ENCODE measurements at places on chromosomes 5 and 9.

GRCh38 chr5:74285675-74286280, 354.8 kb downstream of the ENC1 start:
- no peaks in the 10 kb centered on the region for H3K4me1 ChIP-seq
- no peak for DNase-seq
- no peaks in the 10 kb centered on the region for H3K27me3 ChIP-seq
- no peak overlapping the region for H3K27ac ChIP-seq
- H3K36me3 ChIP-seq, result no peaks in the 10 kb centered on the region
- H3K4me3 ChIP-seq, result no peak overlapping the region

GRCh38 chr5:153718713-153719112, 228.2 kb downstream of the GRIA1 start:
- no peaks in the 10 kb centered on the region for H3K27me3 ChIP-seq
- no peak overlapping the region for H3K4me3 ChIP-seq
- no peak for DNase-seq
- no peaks in the 10 kb centered on the region for H3K36me3 ChIP-seq
- H3K4me1 ChIP-seq, result peaks cover 7% of the 10 kb centered on the region

- no peaks in the 10 kb centered on the region for H3K27me3 ChIP-seq
- no peaks in the 10 kb centered on the region for H3K4me1 ChIP-seq
- H3K36me3 ChIP-seq, result no peaks in the 10 kb centered on the region
- DNase-seq, result no peak
- no peak overlapping the region for H3K27ac ChIP-seq
These were observed 78.1 kb upstream of the NREP start for GRCh38 chr5:111834926-111835599.

- no peak for DNase-seq
- no peaks in the 10 kb centered on the region for H3K27me3 ChIP-seq
- no peak overlapping the region for H3K4me3 ChIP-seq
- H3K4me1 ChIP-seq, result no peaks in the 10 kb centered on the region
These were observed 72.3 kb downstream of the STK32A start for GRCh38 chr5:147307170-147307569.

DNA sequence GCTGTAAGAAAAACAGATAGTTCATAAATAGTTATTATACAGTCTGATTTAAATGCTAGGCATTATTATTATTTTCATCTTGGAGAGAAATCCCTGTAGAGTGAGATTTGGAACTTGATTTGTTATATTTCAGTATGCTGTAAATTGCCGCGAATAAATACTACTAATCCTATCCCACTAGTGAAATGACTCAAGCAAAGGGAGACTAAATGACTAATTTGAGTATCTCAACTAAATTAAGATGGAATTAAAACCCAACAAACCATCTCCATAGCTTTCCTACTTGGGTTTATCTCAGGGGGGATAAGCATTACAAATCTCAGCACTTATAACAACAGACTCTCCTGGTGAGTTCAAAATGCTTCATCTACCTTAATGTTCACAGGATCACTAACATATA, 206.0 kb downstream of the MCTP1 start:
- H3K27me3 ChIP-seq, result no peaks in the 10 kb centered on the region
- no peak overlapping the region for H3K27ac ChIP-seq
- DNase-seq, result no peak
- H3K4me1 ChIP-seq, result no peaks in the 10 kb centered on the region
- H3K36me3 ChIP-seq, result no peaks in the 10 kb centered on the region
- H3K4me3 ChIP-seq, result peak overlapping the region; percentile 54

DNA sequence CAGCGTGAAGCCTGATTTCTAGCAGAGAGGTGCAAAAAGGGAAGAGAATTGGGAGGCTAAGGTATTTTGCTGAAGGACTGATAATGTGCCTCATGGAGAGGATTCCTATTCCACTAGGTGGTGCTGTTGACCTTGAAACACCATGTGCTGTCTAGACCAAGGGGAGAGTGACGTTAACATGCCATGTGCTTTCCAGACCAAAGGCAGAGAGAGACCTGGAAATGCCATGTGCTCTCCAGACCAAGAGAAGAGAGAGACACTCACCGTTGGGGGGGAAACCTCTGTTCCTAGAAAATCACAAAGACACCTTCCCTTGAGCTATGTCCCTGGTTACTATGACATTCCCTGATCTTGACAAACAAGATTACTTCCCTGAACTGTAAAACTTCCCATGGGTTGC, 286.0 kb upstream of the TUSC1 start:
- no peaks in the 10 kb centered on the region for H3K27me3 ChIP-seq
- no peak overlapping the region for H3K27ac ChIP-seq
- no peak overlapping the region for H3K4me3 ChIP-seq
- DNase-seq, result no peak

DNA sequence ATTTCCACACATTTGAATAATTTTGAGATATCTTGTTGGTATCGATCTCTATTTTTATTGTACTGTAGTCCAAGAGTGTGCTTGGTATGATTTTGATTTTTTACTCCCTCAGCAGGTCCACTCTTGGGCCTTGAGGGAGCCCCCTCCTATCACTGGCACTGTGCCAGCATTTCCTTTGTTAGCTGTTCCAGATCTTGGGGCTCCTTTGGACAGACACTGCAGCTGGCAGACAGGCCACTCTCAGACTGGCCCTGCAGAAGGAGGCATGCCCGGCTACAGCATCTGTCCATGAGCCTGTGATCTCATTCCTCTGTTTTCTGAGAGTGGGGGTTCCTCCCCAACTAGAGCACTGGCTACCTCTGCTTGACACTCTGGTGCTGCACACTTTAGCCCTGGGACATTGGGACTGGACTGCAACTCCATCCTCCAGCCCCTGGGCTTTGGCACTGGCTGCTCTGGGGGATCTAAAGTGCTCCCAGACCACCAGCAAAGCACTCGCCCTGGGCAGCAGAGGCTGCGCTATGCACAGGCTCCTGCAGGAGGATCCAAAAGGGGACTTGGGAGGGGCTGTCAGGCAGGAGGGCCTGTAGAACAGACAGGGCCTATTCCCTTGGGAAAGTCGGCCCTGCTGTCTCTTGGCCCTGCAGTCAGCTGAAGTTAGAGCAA, 271.3 kb upstream of the DMAC1 start:
- H3K27me3 ChIP-seq, result no peaks in the 10 kb centered on the region
- no peak for DNase-seq
- H3K4me1 ChIP-seq, result no peaks in the 10 kb centered on the region
- no peak overlapping the region for H3K27ac ChIP-seq
- H3K4me3 ChIP-seq, result no peak overlapping the region

- H3K27me3 ChIP-seq, result no peaks in the 10 kb centered on the region
- DNase-seq, result no peak
- no peaks in the 10 kb centered on the region for H3K36me3 ChIP-seq
These were observed 164.7 kb upstream of the IRX4 start for GRCh38 chr5:2047341-2047927.

- no peak for DNase-seq
- no peaks in the 10 kb centered on the region for H3K27me3 ChIP-seq
- H3K4me3 ChIP-seq, result no peak overlapping the region
- no peak overlapping the region for H3K27ac ChIP-seq
- H3K4me1 ChIP-seq, result no peaks in the 10 kb centered on the region
These were observed 123.5 kb upstream of the LMX1B start for GRCh38 chr9:126490214-126490631.

GRCh38 chr5:67807439-67807888, 408.1 kb upstream of the PIK3R1 start:
- no peak overlapping the region for H3K27ac ChIP-seq
- no peaks in the 10 kb centered on the region for H3K27me3 ChIP-seq
- no peak for DNase-seq
- H3K36me3 ChIP-seq, result no peaks in the 10 kb centered on the region

- H3K27ac ChIP-seq, result no peak overlapping the region
- no peaks in the 10 kb centered on the region for H3K27me3 ChIP-seq
- no peak for DNase-seq
- H3K36me3 ChIP-seq, result no peaks in the 10 kb centered on the region
These were observed 150.2 kb upstream of the TRPM3 start for GRCh38 chr9:71271602-71272001.

- DNase-seq, result no peak
- no peak overlapping the region for H3K4me3 ChIP-seq
- H3K27me3 ChIP-seq, result no peaks in the 10 kb centered on the region
- H3K27ac ChIP-seq, result no peak overlapping the region
- no peaks in the 10 kb centered on the region for H3K36me3 ChIP-seq
These were observed 398.1 kb downstream of the MAN2A1 start for GRCh38 chr5:110087829-110088228.

DNA sequence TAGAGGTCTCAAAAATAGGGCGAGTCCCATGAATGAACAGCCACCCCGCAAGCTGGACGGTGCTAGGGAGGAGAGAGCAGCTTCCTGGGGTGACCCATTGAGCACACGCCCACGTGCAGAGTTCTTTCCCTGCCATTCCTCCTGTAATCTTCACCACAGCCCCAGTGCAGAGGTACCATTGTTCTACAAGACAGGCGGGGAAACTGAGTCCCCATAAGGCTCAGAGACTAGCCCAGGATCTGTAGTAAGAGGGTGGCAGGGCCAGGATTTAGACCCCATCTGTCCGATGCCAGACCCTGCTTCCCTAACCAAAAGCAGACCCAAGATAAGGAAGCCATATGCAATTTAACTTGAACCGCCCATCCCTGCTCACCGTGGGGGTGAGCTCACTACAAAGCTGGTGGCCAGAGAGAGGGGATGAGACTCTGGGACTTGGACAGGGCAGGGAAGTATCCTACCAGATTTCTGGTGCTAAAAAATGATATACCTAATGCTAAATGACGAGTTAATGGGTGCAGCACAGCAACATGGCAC, 36.7 kb upstream of the ORM1 start:
- H3K4me3 ChIP-seq, result no peak overlapping the region
- H3K4me1 ChIP-seq, result no peaks in the 10 kb centered on the region
- no peaks in the 10 kb centered on the region for H3K36me3 ChIP-seq
- no peak for DNase-seq

DNA sequence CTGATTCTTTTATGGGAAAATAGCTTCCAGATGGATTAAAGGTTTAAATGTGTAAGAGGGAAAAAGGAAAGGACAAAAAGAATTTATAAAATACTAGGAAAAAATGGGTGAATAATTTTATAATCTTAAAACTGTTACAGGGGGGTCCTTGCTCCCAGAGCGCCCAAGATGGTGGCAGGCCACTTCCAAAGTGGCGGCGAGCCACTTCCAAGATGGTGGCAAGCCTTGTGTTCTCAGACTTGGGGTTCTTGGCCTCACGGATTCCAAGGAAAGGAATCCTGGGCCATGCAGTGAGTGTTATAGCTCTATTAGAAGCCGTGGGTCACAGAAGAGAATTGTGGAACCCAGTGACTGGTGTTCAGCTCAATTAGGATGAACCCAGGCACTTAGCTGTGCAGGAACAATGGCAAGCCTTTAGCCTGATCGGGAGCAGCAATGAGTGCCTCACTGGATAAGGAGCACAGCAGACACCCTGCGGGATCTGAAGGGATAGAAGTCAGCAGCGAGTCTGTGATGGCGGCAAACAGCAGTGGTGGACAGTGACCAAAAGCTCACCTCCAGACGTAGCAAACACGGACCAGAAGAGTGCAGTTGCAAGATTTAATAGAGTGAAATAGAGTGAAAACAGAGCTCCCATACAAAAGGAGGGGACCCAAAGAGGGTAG, 83.2 kb upstream of the SNCAIP start:
- H3K27ac ChIP-seq, result no peak overlapping the region
- DNase-seq, result no peak
- H3K27me3 ChIP-seq, result no peaks in the 10 kb centered on the region
- no peak overlapping the region for H3K4me3 ChIP-seq

GRCh38 chr9:113991714-113992113, 86.4 kb downstream of the AMBP start:
- peaks cover 45% of the 10 kb centered on the region for H3K4me1 ChIP-seq
- no peaks in the 10 kb centered on the region for H3K27me3 ChIP-seq
- no peak overlapping the region for H3K27ac ChIP-seq

DNA sequence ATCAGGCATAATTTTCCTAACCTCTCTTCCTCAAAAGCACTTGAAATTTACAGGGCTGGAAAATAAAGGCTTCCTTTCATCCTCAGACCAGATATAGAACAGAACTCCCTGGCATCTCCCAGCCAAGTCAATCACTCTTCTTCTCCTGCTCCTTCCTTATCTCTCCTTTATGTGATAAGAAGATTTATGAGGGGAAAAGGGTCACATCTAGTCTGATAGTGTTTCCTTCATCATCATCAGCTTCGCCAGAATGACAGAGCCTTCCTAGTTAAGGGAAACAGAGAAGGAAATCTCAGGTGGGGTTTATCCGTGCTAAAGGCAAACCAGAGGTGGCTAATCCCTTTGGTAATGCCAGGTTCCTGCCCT, 36.2 kb downstream of the LIX1 start:
- no peak for DNase-seq
- H3K4me1 ChIP-seq, result no peaks in the 10 kb centered on the region
- H3K27me3 ChIP-seq, result no peaks in the 10 kb centered on the region
- no peak overlapping the region for H3K4me3 ChIP-seq

- no peak overlapping the region for H3K27ac ChIP-seq
- H3K4me3 ChIP-seq, result no peak overlapping the region
- H3K4me1 ChIP-seq, result no peaks in the 10 kb centered on the region
- H3K27me3 ChIP-seq, result peaks cover 40% of the 10 kb centered on the region
- no peak for DNase-seq
These were observed 2.9 kb downstream of the OR2S2 start for GRCh38 chr9:35954942-35955546.

GRCh38 chr5:142387024-142387682, 62.3 kb upstream of the SPRY4 start:
- DNase-seq, result no peak
- peaks cover 9% of the 10 kb centered on the region for H3K4me1 ChIP-seq
- no peaks in the 10 kb centered on the region for H3K36me3 ChIP-seq
- H3K27ac ChIP-seq, result no peak overlapping the region

DNA sequence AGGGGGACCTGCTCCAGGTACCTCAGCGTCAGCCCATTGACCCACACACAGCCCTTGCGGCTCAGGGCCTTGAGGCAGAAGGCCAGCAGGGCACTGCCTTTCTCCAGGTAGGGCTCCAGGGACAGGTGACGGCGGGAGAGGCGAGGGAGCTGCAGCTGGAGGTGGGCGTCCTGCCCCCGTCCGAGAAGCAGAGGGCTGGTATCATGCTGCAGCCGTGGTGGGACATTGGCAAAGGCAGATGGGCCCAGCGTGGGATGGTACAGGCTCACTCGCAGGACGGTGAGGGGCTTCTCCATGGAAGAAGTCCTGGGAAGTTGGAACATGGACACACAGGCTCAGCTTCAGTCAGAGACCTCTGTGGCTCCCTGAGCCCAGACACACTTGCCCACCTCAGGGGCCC, 2.5 kb upstream of the DCANP1 start:
- no peaks in the 10 kb centered on the region for H3K36me3 ChIP-seq
- no peak for DNase-seq
- H3K4me1 ChIP-seq, result no peaks in the 10 kb centered on the region
- H3K4me3 ChIP-seq, result no peak overlapping the region
